ENCODE measurements at places on chromosomes 5 and 9. TPM values are rescaled to one million over a fixed set of nuclear protein-coding genes. Genes with fewer than 3 reads are reported as not detected.

DNA sequence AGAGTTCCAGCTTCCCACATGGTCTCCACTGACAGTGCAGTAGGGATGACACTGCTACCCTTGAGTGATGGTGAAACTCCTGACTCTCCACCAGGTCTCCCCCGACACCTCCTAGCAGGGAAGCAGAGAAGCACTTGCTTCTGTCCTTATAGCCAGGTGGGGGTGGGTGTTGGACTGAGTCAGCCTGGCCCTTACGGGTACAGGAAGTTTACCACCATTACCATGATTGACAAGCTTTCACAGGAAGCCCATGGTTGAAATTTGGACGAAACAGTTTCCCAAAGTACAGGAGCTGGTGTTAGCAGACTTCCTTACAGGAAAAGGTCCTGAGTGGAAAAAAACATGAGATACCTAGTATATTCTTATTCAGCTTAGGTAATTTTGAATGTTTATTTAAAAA is 3.1 kb upstream of the FBXL7 start:
- peaks cover 3% of the 10 kb centered on the region for H3K27me3 ChIP-seq
- DNase-seq: no peak
- H3K36me3 ChIP-seq: no peaks in the 10 kb centered on the region

DNA sequence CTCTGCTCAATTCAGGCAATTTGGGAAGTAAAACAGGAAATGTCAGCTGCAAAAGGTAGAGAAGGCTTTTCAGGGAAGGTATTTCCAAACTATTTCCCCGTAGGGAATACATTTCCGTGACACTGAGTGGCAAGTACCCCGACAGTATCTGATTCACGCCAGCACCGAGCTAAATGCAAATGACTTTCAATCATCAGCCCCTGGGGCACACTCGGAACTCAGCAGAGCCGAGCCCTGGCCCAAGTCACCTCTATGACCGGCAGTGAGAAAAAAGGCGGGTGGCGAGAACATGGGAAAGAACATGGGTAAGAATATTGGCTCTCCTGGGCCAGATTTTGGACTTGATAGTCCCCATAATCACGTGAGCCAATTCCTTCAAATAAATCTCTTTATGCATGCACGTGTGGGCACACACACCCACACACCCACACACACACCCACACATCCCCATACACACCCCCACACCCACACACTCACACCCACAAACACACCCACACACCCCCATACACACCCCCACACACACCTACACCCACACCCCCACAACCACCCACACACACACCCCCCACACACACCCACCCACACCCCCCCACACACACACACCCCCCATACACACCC is 43.0 kb downstream of the COL23A1 start:
- H3K4me1 ChIP-seq: peaks cover 23% of the 10 kb centered on the region
- H3K36me3 ChIP-seq: no peaks in the 10 kb centered on the region
- DNase-seq: no peak
- no peaks in the 10 kb centered on the region for H3K27me3 ChIP-seq

- peak within 1 kb of the TSS; percentile 39 for H3K4me3 ChIP-seq
- H3K27me3 ChIP-seq: no peaks in the 10 kb centered on the region
- DNase-seq: no peak
- H3K4me1 ChIP-seq: peaks cover 4% of the 10 kb centered on the region
- H3K27ac ChIP-seq: peak within 1 kb of the TSS; percentile 45
- no peaks in the 10 kb centered on the region for H3K36me3 ChIP-seq
Observed at GRCh38 chr5:96876292-96876850, at the start of gene ERAP2. TSS of gene ERAP2 (plus strand) at chr5:96876500. CDS start at chr5:96879686, 3,186 bp downstream.

DNA sequence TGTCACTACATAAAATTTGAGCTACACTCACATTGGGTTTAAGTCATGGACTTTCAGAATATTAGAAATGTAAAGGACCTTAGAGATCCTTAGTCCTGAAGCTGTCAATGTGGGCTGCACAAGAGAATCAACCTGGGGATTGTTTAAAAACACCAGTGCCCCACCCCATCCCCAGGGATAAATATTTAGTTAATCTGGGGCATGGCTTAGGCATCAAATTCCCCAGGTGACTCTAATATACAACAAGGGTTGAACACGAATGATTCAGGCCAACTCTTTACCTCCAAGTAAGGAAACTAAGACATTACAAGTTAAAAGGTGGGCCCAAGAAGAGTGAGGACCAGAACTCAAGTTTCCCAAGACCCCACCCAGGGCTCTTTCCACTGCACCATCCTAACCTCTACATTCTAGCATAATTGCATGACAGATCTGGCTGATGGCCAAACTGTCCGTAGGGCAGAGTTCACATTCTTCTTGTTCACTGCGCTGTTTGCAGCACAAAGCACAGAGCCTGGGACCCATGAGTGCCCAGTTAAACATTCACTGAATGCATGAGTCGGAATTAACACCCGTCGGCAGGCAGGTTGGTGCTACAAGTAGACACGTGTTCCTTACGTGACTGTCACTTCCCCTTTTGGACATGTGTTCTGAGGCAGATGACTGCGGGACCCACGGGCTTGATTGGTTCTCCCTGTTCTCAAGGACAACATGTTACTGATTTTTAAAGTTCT is 25.2 kb downstream of the CYFIP2 start:
- H3K4me1 ChIP-seq: peaks cover 5% of the 10 kb centered on the region
- DNase-seq: no peak
- H3K36me3 ChIP-seq: peaks cover 30% of the 10 kb centered on the region
- no peak overlapping the region for H3K4me3 ChIP-seq
- H3K27me3 ChIP-seq: no peaks in the 10 kb centered on the region

DNA sequence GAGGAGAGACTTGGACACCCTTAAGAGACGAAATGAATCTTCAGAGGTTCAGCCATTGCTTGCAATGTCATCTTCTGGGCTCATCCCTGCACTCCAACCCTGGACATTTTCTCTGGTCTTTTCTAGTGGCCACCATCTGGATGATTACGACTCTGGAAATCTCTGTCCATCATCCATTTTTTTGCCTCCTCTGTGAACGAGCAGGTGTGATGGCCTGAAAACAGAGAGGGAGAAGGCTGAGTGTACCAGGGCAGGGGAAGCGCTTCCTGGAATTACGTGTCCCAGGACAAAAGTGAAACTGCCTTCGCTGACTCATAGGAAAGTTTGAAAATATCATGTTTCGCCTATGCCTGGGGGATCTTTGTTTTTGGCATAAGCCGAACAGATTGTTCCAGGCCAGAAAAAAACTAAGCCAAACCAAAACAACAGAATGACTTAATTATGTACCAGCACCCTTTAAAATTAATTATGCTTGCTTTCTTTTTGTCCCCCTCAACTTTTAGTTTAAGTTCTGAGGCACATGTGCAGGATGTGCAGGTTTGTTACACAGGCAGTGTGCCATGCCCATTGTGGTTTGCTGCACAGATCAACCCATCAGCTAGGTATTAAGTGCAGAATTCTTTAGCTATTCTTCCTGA is 31.9 kb downstream of the ANKRD33B start:
- no peak overlapping the region for H3K4me3 ChIP-seq
- H3K4me1 ChIP-seq: no peaks in the 10 kb centered on the region
- H3K36me3 ChIP-seq: no peaks in the 10 kb centered on the region
- peak; percentile 29 for DNase-seq
- H3K27ac ChIP-seq: peak overlapping the region; percentile 15
- H3K27me3 ChIP-seq: no peaks in the 10 kb centered on the region

DNA sequence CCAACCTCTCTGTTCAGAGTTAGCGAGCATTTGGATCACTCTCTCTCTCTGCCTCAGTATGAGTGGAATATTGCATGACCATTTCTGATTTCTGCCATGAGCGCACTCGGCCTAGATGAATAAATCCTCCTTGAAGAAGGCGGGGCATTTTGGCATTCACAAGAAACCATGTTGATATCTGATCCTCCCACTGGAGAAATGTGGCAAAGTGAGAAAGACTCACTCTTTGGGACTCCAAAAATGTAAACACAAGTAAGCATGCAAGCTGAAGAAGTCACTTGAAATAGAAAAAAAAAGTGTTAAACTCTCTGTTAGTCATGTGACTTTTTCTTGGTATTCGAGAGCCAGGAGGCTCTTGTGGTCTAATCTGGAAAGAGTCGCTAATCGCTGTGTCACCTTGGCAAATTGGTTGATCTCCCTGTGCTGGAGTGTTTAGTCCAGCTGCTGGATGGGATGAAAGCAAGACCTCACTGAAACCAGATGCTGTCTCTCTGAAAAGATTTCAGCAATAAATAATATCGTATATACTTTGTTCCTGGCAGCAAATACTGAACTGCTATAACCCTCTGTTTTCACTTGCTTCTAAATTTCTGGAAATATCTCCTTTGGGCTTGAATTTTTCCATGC is 95.5 kb downstream of the GHR start:
- no peaks in the 10 kb centered on the region for H3K4me1 ChIP-seq
- no peak for DNase-seq
- H3K27me3 ChIP-seq: no peaks in the 10 kb centered on the region
- H3K4me3 ChIP-seq: no peak overlapping the region

GRCh38 chr5:164220522-164220921 is 715.1 kb downstream of the MAT2B start:
- no peaks in the 10 kb centered on the region for H3K27me3 ChIP-seq
- H3K27ac ChIP-seq: no peak overlapping the region
- H3K4me1 ChIP-seq: no peaks in the 10 kb centered on the region
- DNase-seq: no peak

GRCh38 chr5:167770461-167770860 is 521.0 kb upstream of the WWC1 start:
- H3K4me3 ChIP-seq: no peak overlapping the region
- no peak overlapping the region for H3K27ac ChIP-seq
- H3K4me1 ChIP-seq: no peaks in the 10 kb centered on the region
- H3K27me3 ChIP-seq: no peaks in the 10 kb centered on the region
- no peaks in the 10 kb centered on the region for H3K36me3 ChIP-seq
- no peak for DNase-seq

- H3K36me3 ChIP-seq: no peaks in the 10 kb centered on the region
- H3K4me1 ChIP-seq: no peaks in the 10 kb centered on the region
- no peak overlapping the region for H3K27ac ChIP-seq
- no peak overlapping the region for H3K4me3 ChIP-seq
- DNase-seq: no peak
Observed at GRCh38 chr9:106707291-106707690, 155.7 kb upstream of the ZNF462 start.

- peaks cover 17% of the 10 kb centered on the region for H3K4me1 ChIP-seq
- H3K36me3 ChIP-seq: no peaks in the 10 kb centered on the region
- peaks cover 62% of the 10 kb centered on the region for H3K27me3 ChIP-seq
- no peak overlapping the region for H3K27ac ChIP-seq
- H3K4me3 ChIP-seq: peak overlapping the region; percentile 38
Observed at GRCh38 chr5:133611357-133612248, 738 bp downstream of the FSTL4 start.

- no peaks in the 10 kb centered on the region for H3K27me3 ChIP-seq
- H3K4me3 ChIP-seq: no peak overlapping the region
- H3K4me1 ChIP-seq: no peaks in the 10 kb centered on the region
- no peak for DNase-seq
Observed at GRCh38 chr5:143618141-143618540, 193.8 kb upstream of the HMHB1 start.

DNA sequence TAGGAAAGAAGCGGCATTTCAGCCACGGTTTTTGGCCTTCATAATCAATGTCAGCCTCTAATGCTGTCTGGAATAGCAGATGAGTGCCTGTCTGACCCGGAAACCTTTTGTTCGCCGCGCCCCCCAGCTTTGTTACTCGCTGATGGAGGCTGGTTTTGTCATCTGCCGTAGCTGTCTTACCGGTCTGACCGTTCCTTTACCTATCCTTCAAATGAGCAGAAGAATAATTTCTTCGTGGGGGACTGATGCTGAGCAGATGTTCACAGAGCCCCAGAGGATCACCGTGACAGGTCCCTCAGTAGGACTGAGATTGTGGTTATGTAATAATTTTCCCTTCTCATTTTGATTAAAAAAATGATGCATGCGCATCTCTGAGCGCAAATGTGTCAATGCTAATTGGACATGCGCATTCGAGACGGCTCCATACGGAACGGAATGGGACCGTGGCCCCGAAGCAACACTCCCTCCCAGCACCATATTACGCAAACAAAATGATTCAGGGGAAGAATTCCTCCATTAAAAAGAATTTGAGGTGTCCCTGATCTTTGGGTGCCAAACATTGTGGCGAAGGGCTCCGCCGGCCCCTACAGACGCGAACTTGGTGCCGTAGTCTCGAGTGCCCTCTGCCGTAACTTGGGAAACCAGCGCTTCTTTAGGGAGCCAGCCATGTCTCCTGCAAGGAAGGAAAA is 27.6 kb downstream of the TLX3 start:
- peak overlapping the region; percentile 39 for H3K4me3 ChIP-seq
- H3K4me1 ChIP-seq: peaks cover 11% of the 10 kb centered on the region
- H3K27ac ChIP-seq: no peak overlapping the region
- no peaks in the 10 kb centered on the region for H3K36me3 ChIP-seq

- DNase-seq: no peak
- no peaks in the 10 kb centered on the region for H3K36me3 ChIP-seq
- no peaks in the 10 kb centered on the region for H3K4me1 ChIP-seq
- no peak overlapping the region for H3K4me3 ChIP-seq
- H3K27me3 ChIP-seq: no peaks in the 10 kb centered on the region
- no peak overlapping the region for H3K27ac ChIP-seq
Observed at GRCh38 chr5:71891856-71892255, 172.8 kb downstream of the CARTPT start.

- no peaks in the 10 kb centered on the region for H3K27me3 ChIP-seq
- no peak overlapping the region for H3K27ac ChIP-seq
- DNase-seq: no peak
- H3K4me1 ChIP-seq: peaks cover 42% of the 10 kb centered on the region
- no peak overlapping the region for H3K4me3 ChIP-seq
Observed at GRCh38 chr5:150612405-150612804, 28.1 kb upstream of the SYNPO start.

- H3K36me3 ChIP-seq: no peaks in the 10 kb centered on the region
- peak overlapping the region; percentile 80 for H3K27ac ChIP-seq
- H3K4me3 ChIP-seq: peak overlapping the region; percentile 63
- peaks cover 58% of the 10 kb centered on the region for H3K4me1 ChIP-seq
- peaks cover 38% of the 10 kb centered on the region for H3K27me3 ChIP-seq
Observed at GRCh38 chr5:135833961-135834638, 363 bp upstream of the SLC25A48 start.

DNA sequence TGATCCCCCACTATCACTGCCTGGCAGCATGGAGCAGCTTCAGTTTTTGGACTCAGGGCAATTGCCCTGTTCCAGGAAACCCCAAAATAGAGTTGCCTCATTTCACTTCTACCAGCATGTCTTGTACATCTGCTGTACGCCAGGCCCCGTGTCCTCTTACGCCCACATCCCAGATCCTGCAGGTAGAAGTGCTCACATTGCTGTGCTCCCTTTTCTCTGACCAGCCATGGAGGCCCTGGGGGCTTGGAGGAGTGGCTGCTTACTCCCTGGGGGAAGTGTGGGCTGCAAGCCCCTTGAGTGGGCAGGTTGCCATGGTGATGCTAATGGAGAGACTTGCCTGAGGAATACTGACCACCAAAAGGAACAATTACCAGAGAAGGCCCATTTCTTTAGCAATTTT is 55.6 kb upstream of the KCNIP1 start:
- H3K27me3 ChIP-seq: no peaks in the 10 kb centered on the region
- peaks cover 4% of the 10 kb centered on the region for H3K4me1 ChIP-seq
- H3K4me3 ChIP-seq: no peak overlapping the region
- no peak for DNase-seq
- no peak overlapping the region for H3K27ac ChIP-seq
- no peaks in the 10 kb centered on the region for H3K36me3 ChIP-seq

The C5orf24 gene
- 101 TPM for polyA plus RNA-seq

The LTC4S gene
- 10.7 TPM for polyA plus RNA-seq

The IFNB1 gene
- not detected for polyA plus RNA-seq

The STC2 gene
- polyA plus RNA-seq: 1.4 TPM

The SHLD3 gene
- polyA plus RNA-seq: 4.3 TPM

The THOC3 gene
- polyA plus RNA-seq: 36.6 TPM

The MAPKAP1 gene
- 64.0 TPM for polyA plus RNA-seq

The PDE6A gene
- polyA plus RNA-seq: 0.06 TPM

The SREK1IP1 gene
- polyA plus RNA-seq: 13.6 TPM

The LIX1 gene
- 42.6 TPM for polyA plus RNA-seq
